ENCODE measurements at places on chromosomes 7 and 10. TPM values are rescaled to one million over a fixed set of nuclear protein-coding genes. Genes with fewer than 3 reads are reported as not detected.

DNA sequence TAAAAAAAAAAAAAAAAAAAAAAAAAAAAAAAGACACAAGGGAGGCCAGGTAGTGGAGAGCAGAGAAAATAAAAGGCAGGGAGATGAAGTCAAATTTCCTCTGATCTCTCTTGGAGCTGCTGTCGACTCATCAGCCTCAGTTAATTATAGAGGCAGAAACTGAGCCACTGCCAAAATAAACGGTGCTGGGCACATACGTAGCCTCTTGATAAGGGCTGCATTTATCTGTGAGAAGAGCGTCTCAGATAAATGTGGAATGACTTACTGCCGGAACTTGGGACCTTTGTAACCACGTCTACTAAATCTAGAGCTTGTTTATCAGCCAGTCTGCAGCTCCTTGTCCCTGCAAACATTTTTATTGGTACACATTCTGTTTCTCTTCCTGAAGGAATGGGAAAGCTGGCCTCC lies 162.3 kb downstream of the BAMBI start:
- DNase-seq, result no peak

- no peak for DNase-seq
Observed at GRCh38 chr7:130554481-130554880, 62.6 kb downstream of the MEST start.

GRCh38 chr10:43959364-43960134 lies 310.9 kb upstream of the ZNF32 start:
- DNase-seq, result no peak

Gene FAM3C
- 51.2 TPM for total RNA-seq

Gene FOXL3
- not detected for total RNA-seq

Gene VGF
- total RNA-seq, result 5.2 TPM

Gene TMEM243
- total RNA-seq, result 29.0 TPM

Data from WTC11 (cell line).